ENCODE measurements at places on chromosomes 4 and X.

GRCh38 chrX:133495464-133496391 is 80.4 kb upstream of the GPC4 start:
- DNase-seq: no peak

- DNase-seq: peak; percentile 68
Observed at GRCh38 chrX:103329991-103330390, at the start of gene TCEAL7. Gene TCEAL7 (plus strand): TSS chrX:103330239. CDS start chrX:103331404, 1,165 bp downstream.

- DNase-seq: peak; percentile 79
Observed at GRCh38 chrX:49071877-49072711, 1.7 kb downstream of the PRAF2 start.

DNA sequence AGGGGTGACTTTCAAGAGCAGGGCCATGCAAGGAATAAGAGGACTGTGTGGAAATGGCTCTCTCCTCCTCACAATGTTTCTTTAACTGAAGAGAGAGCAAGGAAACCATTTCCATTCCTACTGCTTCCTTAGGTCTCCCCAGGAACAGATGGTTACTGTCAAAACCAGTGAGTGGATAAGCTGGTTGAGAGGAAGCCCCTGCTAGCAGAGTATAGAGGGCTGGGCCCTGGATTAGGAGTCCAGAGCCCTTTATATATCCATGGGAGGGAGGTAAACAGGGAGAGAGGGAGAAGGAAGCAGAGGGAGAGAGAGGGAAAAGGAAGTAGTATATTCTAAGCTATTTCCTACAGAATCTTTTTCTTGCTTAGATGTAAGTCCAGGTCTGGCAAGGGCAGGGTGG is 43.8 kb upstream of the LAS1L start:
- DNase-seq: no peak

GRCh38 chr4:140240237-140240636 is 86.3 kb upstream of the MAML3 start:
- DNase-seq: no peak

- DNase-seq: no peak
Observed at GRCh38 chr4:139975830-139976272, 178.1 kb downstream of the MAML3 start.
